Activated CD4-positive, CD25-positive, alpha-beta regulatory T cell treated with anti-CD3 and anti-CD28 coated beads, Interleukin-2, amount 50 U/mL, for 72 hours (primary cell): ENCODE measurements at places on chromosomes 6 and 20.

DNA sequence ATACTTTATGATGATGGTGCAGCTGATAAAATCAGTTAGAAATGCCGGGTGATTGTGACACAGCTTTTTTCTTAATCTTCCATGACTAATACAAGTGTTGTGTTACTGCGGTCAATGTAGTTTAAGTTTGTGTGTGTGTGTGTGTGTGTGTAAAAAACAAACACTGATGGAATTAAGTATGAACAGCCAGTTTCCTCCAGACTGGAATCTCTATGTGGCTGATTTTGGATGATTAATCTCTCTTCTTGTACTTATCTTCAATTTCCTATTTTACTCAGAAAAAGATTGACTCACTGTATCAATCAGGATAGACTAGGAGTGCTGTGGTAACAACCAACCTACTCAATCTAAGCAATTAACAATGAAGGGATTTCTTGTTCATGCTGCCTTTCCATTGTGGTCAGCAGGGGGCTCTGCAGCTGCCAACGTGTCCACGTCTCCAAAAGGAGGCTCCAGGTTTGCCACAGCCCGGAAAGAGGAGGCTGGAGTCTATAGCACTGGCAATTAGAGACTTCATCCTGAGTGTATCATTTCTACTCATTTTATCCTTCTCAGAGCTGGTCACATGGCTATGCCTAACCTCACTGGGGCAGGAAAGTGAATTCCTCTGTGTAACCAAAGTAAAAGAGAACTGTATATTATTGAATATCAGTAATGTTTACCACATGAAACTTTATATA, 107.7 kb downstream of the CD109 start:
- DNase-seq: no peak

DNA sequence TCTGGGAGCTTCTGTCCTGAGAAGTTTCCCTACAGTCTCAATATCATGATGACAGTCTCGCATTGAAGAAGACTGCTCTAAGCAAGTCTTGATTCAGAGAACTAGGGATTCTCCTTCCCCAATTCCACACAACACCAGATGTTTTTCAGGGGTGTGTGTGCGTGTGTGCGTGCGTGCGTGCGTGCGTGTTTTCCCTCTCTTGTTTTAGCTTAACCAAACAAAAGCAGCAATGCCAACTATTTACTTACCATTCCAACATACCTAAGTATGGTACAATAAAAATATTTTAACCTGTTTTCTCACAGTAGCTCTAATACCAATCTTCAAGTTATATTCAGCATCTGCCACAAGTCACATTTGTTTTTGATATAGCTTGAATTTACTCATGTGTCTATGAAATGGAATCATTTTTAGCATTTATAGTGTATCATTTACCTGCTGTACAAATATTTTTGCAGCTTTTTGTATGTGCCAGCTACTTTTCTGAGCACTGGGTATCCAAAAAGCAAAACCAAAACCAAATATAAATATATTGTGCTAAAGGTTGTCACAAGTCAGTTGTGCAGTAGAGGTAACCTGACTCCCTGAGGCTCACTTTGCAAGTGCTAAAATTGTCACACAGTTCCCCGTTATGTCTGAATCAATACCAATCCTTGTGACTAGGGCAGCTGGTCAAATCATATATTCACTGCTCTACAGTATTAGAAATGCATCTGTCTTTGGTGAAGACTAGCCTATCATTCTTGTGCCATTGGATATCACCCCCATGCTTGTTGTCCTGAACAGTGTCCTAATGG, 21.7 kb upstream of the MYLIP start:
- DNase-seq: no peak

GRCh38 chr6:25485821-25486534, 166.0 kb upstream of the SCGN start:
- DNase-seq: no peak

DNA sequence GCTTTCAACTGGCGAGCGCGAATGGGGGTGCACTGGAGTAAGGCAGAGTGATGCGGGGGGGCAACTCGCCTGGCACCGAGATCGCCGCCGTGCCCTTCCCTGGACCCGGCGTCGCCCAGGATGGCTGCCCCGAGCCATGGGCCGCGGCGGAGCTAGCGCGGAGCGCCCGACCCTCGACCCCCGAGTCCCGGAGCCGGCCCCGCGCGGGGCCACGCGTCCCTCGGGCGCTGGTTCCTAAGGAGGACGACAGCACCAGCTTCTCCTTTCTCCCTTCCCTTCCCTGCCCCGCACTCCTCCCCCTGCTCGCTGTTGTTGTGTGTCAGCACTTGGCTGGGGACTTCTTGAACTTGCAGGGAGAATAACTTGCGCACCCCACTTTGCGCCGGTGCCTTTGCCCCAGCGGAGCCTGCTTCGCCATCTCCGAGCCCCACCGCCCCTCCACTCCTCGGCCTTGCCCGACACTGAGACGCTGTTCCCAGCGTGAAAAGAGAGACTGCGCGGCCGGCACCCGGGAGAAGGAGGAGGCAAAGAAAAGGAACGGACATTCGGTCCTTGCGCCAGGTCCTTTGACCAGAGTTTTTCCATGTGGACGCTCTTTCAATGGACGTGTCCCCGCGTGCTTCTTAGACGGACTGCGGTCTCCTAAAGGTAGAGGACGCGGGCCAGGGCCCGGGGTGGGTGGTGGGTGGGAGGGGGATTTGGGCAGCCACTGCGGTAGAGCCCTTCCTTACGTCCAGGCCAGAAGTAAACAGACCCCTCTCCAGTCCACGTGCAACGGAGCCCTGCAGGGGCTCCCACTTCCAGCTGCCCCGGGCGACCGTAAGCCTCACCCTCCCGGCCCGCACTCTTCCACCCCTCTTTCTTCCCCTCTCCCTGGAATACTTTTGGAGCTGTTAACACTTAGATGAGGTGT, 998 bp downstream of the BMP2 start:
- no peak for DNase-seq

GRCh38 chr6:13273202-13273930, 55.0 kb downstream of the TBC1D7 start:
- DNase-seq: no peak

DNA sequence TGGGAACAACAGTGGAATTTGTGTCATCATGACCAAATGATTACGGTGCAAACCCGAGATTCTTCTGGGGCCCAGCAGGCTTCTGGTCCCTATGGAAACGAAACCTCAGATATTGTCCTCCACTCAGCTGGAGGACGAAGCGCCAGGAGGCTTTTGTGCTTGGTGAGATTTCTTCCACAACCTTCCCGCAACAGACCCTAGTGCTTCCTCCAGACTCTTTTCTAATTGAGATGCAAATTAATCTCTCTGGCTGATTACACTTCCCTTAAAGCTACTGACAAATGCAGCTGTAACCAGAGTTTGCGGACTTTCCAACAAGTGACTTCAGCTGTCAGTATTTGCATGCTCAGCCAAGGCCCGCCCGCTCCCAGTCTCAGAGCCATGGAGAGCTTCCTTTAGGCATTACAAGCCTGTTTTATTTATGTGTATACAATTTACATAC, 96.0 kb downstream of the INSM1 start:
- no peak for DNase-seq

DNA sequence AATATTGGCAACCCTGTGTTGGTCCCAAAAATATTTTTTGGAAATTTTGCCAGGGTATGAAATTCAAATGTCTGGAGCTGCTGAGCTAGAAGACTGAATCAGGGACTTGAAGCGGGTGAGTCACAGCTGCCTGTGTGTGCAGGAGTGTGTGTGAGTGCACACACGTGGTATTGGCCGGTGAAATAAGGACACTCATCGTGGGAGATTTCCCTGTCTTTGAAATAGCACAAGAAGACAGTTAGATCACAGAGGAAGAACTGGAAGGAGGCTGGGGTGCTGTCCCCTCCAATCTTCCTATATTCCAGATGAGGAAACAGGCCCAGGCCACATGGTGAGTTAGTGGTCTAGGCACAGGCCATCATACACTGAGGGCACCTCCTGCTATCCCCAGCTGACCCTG, 123.8 kb upstream of the MLN start:
- DNase-seq: no peak

DNA sequence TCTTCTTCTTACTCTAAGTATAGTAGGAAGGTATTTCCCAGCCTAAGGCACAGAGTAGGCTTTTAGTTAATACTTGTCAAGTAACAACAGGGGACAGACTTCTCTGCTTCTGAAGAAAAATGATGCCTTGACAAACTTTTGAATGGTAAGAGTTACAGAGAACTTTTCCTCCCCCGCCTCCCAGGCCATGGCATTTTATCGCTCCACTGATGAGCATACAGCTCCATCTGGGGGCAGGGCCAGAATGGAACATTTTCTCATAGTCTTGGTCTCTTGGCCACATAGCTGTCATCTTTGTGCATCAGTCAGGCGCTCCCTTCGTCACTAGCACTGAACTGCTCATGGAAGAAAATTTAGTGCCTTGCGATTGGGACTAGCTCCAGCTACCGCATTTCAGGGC, 1066.8 kb upstream of the CITED2 start:
- DNase-seq: no peak

- DNase-seq: no peak
These were observed 7.0 kb downstream of the KAT14 start for GRCh38 chr20:18144541-18145099.

DNA sequence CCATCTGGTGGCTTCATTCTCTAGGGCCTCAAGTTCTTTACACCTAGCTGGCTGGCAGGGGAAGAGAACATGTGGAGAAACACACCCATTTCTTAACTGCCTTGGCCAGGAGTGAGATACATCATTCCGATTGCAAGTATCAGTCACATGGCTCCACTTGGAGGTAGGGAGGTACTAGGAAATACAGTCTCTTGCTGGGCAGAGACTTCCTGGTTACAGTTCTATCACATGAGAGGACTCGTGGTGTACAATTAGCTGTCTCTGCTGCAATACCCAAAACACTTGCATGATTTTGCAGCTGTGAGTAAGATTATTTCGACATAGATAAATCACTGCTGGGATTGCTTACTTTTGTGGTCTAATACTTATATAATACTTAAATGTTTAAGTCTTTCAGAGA, 51.1 kb downstream of the GTF2H5 start:
- no peak for DNase-seq

DNA sequence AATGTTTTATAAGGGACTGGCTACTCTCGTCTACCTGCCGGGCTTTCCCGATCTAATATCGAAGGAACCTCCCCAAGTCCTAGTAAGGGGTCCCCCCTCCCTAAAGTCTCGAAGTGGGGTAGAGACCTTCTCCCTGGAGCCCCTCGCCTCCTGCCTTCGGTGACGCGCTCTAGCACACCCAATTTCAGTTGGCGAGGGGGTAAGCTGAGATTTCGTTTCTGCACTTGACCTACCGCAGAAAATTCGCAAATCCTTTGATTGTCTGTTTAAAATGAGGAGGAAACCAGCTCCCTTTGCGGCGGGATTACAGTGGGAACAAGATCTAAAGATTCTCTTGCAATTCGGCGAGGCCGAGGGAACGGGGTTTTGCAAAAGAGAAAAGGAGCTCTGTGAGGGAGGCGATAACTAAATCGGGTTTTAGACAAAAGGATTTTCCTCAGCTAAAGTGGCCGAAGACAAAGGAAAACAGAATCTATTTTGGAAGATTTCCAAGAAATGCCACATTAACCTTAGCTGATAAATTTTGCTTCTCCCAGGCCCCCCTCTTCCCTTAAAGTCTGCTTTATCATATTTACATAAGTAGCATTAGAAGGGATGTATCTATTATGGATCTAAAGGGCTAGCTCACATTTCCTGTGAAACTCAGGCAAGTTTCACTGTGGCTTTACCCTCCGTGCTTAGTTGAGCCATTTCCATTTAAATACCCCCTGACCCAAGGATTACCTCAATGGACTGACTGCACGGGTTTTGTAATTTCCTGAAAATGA, 8.4 kb downstream of the SIM1 start:
- no peak for DNase-seq

DNA sequence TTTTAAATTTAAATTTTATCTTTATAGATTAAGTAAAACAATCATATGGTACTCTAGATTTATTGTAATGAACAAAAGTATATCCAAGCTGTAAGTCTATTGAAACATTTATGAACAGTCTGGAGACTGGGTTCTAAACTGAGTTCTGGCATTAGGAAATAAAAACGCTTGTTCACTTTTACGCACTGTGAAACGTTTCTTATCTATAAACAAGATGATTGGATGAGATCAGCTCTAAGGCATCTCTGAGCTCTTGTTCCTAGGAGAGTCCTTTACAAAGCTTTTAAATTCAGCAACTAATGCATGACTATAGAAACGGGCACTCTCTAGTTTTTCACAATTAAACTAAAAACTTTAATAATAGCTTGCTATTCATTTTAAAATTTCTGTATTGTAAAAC, 6.8 kb downstream of the HUS1B start:
- DNase-seq: no peak

GRCh38 chr6:113644861-113645575, 212.1 kb upstream of the MARCKS start:
- no peak for DNase-seq

DNA sequence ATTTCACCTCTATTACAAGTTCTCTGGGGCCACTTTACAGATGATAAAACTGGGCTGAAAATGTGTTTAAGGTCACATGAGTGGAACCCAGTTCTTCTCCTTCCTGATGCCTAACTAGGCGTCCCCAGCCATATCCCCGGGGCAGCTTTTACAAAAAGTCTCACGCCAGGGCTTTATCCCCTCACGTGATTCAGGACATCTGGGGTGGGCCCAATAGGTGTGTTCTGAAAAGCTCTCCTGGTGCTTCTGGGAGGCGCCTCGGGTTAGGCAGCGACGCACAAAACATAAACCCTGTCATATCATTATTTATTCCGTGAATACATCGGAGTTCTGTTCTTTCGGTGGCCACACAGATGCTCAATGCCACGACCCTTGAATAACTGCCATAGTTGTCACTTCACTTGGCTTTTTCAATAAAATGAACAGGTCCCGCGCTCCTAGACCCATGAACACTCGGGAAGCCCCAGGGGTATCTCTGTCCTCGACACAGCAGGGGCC, 32.1 kb downstream of the SF3B5 start:
- no peak for DNase-seq

- DNase-seq: no peak
These were observed 39.3 kb upstream of the OSTM1 start for GRCh38 chr6:108113557-108114519.

DNA sequence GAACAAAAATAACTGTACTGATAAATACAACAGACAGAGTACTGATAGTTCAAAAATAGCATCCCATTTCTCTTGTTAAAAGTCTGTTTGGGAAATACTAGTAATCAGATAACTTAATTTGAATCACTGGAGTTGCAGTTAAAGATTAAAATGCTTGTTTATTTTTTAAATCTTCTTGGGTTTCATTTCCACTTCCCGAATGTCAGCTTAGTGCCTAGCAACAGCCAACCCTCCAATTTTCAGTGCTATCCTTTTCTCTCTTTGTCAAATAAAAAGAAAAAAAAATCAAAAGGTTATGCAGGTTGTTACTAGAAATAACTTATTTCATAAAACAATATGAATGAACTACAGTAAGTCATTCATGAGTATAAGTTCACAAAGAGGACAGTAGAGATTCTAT, 257.7 kb upstream of the STXBP5 start:
- no peak for DNase-seq

DNA sequence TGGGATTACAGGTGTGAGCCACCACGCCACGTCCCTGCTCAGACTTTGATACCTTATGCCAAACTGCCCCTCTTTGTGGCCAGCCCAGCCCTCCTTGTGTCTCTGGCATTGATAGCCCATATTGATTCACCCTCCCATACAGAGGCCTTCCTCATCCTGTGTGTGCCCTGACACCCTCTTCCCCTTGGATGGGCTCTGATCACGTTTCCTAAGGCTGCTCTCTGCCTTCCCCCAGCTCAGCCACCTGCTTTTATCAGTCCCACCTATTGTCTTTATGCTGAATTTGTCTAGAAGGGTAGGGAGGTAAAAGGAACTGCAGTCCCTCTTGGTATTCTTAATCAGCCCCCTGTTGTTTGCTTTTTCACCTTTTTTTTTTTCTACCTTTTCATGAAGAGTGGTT, 95.9 kb downstream of the CDKAL1 start:
- no peak for DNase-seq

- DNase-seq: no peak
These were observed 153.3 kb upstream of the SNX9 start for GRCh38 chr6:157669747-157670216.
